ENCODE measurements at places on chromosomes 7 and 10.
A peak's percentile ranks its signal among the peaks of the same experiment; 100 is the strongest.

GRCh38 chr10:34184939-34185386 lies 630.1 kb downstream of the PARD3 start:
- DNase-seq, result no peak

DNA sequence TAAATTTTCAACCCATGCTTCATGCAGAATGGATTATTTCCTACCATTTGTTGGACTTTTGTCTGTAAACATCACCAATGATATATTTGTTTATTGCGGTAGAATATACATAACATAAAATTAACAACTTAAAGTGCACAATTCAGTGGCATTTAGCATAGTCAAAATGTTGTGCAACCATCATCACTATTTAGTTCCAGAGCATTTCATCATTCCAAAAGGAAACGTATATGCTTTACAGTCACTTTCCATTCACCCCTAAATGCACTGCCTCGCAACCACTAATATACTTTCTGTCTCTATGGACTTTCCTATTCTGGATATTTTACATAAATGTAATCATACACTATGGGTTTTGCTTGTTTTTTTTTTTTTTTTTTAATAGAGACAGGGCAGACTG lies 11.4 kb upstream of the ZNF248 start:
- no peak for DNase-seq

- no peak for DNase-seq
Observed at GRCh38 chr10:37474645-37475044, 349.2 kb downstream of the ANKRD30A start.

GRCh38 chr7:47266799-47267198 lies 315.1 kb downstream of the TNS3 start:
- no peak for DNase-seq

- DNase-seq, result no peak
Observed at GRCh38 chr10:30494558-30494957, 60.6 kb downstream of the MAP3K8 start.

- no peak for DNase-seq
Observed at GRCh38 chr7:80078159-80078731, 56.4 kb upstream of the GNAI1 start.

GRCh38 chr7:155003092-155003375 lies at the start of gene PAXIP1:
PAXIP1 (minus strand) TSS chr7:155003124; CDS start chr7:155002929, 195 bp downstream.
- DNase-seq, result no peak

DNA sequence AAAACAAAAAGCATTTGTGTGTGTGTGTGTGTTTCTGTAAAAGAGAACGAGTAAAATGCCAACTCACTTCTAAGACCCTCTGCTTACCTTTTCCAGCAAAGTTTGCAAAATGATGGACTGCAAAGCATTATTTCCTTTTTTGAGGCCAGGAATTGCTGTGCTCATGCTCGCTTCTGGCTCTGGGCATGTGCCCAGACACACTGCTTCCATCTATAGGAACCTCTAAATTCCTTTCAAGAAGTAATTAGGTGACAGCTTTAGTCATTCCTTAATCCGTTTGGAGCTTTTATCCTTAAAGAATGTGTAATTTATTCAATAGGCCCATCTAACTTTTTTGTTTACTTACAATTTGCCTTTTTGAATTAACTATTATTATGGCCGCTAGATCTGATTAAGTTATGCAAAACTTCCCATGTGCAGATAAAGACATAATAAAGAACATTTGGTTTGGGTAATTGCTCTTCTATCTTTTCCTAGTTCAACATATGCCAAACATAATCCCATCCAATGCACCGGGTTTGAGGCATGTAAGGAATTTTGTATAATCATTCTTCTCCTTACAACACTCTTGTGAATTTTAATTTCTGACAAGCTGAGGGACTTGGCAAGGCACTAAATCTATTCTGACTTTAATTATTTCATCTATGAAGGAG lies 34.7 kb downstream of the A1CF start:
- DNase-seq, result no peak

GRCh38 chr7:121049897-121050296 lies 61.4 kb downstream of the CPED1 start:
- DNase-seq, result no peak

GRCh38 chr7:8263048-8263447 lies 1.1 kb upstream of the ICA1 start:
- no peak for DNase-seq

- DNase-seq, result peak; percentile 20
Observed at GRCh38 chr7:27116031-27116961, 13.8 kb upstream of the HOXA2 start.

DNA sequence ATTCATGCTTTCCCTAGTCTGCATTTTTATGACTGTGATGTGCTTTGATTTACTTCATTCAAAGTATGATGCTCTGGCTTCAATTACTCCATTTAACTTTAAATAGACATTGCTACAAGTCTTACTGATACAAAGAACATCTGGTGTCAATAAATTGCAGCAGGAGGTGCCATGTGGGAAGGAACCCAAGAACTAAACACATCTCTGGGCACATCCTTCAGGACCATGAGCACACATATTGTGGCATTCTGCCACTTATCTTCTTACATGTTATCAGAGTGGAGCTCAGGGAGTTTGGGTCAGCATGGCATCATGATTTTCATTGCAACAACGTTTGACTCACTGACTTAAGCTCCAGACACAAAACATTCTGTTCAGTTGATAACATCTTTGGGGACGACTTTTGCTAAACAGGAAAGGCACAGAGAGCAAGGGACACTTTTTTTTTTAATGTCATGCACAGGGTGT lies 227.0 kb downstream of the DKK1 start:
- no peak for DNase-seq

All from breast epithelium (tissue), 4 donors.